ENCODE measurements at places on chromosomes 3 and 15.

- DNase-seq: no peak
These were observed 290.7 kb upstream of the CTNNB1 start for GRCh38 chr3:40908612-40909011.

GRCh38 chr15:52733696-52734255, 54.6 kb upstream of the ATOSA start:
- DNase-seq: peak; percentile 71

GRCh38 chr3:134751831-134752230, 43.2 kb upstream of the EPHB1 start:
- peak; percentile 56 for DNase-seq

- no peak for DNase-seq
These were observed 65.4 kb downstream of the KCNH8 start for GRCh38 chr3:19213603-19214220.

DNA sequence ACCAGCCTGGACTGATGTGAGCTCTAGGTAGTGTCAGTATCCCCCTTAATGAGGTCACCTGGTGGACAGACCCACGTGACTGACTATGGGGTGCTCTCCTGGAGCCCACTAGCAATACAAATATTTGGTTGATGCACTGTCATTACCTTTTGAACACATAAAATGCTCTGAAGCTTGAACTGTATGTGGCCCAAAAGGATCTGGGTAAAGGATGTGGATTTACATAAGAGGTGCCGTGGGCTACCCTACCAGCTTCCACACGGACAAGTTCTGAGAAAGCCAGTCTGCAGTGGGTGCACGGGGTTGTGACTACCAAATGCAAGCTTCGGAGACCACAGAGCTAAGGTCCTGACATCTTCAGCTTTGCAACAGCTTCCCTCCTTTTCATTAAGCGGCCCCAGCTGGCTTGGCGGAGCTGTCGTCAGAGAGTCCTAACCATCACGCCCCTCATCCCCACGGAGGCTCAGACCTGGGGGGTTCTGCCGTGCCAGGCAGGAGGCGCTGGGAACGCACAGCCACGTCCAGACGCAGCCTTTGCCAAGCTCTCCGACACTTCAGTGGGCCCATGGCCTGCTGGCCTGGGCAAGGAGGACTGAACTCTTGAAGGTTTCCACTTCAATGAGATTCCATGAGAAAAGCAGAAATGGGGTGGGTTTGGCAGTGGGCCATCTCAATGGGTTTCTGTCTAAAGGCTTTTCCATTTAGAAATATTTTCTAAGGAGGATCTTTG, 228.3 kb downstream of the ADAMTS17 start:
- DNase-seq: no peak

- no peak for DNase-seq
These were observed 367.4 kb downstream of the GAP43 start for GRCh38 chr3:115990669-115991068.

- DNase-seq: no peak
These were observed 49.6 kb upstream of the POLG start for GRCh38 chr15:89384176-89384604.

DNA sequence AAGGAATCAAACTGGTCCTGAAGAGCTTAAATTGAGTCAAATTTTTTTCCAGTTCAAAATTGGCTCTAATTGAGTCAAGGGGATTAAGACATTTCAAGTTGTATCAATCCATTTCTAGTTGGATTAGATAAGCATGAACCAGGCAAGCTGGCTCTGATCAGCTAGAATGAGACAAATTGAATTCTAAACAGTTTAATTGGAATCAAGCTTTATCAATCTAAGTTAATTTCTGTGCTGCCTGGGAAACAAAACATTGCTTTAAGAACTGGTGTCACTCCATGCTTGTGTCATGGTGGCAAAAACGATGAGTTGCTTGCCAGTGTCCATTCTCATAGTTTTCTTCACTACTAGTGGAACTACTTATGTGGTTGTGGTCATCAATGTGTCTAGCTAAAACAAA, 116.8 kb downstream of the TGFBR2 start:
- DNase-seq: no peak

GRCh38 chr3:193271101-193271840, 30.2 kb downstream of the PLAAT1 start:
- DNase-seq: no peak

GRCh38 chr3:86793786-86794185, 197.2 kb downstream of the VGLL3 start:
- peak; percentile 93 for DNase-seq

- DNase-seq: peak; percentile 36
These were observed 28.7 kb upstream of the DUSP7 start for GRCh38 chr3:52084954-52085680.

- no peak for DNase-seq
These were observed 248.8 kb upstream of the ATP11B start for GRCh38 chr3:182544542-182544941.

DNA sequence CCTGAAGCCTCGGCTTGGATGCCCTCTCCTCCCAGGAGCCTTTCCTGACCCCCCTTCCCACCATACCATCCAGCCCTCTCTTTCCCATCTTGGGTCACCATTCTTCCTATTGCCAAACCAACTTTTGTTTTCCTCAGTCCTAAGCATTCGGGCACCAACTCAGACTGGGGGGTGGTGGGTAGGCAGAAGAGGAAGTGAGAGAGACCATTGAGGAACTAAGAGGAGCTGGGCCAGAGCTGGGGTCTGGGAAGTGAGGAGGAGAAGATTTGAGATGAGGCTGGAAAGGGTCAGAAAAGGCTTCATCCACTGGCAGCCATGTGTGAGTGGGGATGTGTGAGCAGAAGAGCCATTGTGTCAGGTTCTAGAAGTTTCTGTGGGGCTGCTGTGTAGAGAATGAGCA, 37.7 kb downstream of the TKT start:
- DNase-seq: no peak

Measured in myocyte (in vitro differentiated cells).